HS-5 (cell line): ENCODE measurements at places on chromosomes 4 and X.
A peak's percentile ranks its signal among the peaks of the same experiment; 100 is the strongest.

DNA sequence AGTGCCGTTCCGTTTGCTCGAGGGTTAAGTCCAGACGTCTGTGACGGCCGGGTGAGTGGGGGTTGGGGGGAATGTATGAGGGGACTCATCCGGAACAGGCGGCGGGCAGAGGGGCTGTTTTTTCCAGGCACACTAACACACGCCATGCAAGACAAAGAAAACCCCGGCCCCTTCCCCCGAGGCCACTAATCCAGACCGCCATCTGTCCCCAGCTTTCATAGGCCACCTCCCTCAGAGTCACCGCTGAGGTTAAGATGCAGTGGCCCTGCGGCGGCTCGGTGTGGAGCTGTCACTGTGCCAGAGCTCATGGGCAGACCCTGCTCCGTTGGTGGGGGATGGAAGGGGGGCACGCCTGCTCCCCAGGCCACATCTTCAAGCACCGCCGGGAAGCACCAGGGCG lies 34.1 kb downstream of the SORCS2 start:
- DNase-seq = no peak

DNA sequence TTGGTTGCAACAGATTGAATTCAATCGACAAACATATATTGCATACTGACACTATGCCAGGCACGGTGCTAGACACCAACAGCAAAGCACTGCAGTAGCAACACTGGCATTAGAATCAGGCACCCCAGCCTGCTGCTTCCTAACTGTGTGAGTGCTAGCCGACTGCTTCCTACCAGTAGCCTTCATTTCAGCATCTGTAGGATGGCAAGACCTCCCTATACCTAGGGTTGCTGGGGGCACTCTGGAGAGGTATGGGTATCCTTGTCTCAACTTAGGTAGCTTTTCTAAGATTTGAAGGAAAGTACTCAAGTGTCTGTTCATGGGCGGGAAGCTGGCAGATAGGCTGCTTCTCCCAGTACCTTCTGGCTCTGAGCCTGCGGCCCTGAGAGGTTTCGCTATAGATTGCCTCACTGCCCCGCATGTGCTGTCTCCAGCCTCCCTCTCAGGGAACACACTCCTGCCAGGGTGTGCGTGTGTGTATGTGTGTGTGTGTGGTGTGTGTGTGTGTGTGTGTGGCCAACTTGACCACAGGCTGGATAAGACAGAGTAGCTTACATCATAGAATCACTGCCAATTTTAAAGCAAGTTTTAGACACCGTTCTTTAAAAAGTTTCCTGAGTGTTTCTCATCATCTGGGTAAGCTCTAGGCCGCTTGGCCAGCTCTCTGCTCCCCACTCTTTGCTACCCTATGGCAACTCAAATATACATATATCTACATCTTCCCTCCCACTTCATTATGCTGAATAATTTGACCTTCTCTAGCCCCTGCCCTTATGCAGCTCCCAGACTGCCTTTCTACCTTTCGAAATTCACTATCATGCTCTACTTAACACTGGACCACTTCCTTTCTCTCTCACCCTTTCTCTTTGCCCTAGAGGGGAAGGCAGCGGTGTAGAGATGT lies 97.0 kb upstream of the PJA1 start:
- no peak for DNase-seq

- no peak for DNase-seq
Measured at GRCh38 chr4:118682928-118683327, 2.3 kb upstream of the METTL14 start.

- DNase-seq = no peak
Measured at GRCh38 chrX:101419489-101419888, 11.5 kb downstream of the HNRNPH2 start.

GRCh38 chr4:42638993-42639392 lies 17.9 kb downstream of the ATP8A1 start:
- no peak for DNase-seq

DNA sequence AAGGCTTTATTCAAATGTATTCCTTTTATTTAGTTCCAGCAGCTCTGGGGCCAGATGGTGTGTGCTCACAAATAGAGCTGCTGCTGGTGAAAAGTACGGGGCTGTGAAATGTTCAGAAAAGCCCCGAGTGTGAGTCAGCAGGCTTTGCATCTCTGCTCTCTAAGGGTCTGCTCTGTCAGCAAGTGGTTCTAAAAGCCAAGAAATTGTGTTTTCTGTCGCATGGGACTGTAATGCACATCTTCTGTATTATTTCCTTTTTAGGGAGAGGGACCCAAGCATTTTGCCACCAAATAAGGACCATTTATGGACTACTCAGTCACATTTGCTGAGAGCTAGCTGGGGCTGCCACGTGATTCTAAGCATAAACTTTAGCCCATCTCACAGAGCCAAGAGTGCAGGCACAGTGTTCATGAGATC lies 82.9 kb upstream of the NHS start:
- no peak for DNase-seq

DNA sequence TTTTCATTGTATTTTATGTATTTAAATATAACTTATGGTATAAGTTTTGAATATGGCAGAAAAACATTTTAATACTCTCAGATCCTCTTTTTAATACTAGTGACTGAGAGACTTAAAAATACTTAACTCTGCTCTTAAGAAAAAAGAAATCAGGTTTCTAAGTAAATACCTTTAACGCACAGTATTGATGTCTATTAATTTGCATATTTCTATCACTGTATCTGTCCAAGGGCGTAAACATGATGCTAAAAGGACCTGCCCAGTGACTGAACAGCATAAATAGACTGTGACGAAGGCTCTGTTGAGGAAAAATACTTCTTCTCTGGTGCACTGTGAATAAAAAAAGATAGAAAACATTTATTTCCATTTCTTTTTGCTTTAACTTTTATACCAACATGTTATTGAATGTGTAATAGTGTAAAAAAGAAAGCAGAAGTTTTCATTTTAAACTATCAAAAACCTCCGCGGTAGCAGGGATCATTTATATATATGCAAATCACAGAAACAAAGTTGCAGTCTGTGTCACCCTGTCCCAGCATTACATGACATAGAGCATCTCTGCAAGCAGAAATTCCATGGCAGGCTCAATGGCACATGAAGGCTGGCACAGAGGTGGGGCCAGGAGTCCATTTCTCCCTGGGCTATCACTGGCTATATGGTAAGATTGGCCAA lies 75.4 kb downstream of the ZAR1 start:
- DNase-seq = no peak

DNA sequence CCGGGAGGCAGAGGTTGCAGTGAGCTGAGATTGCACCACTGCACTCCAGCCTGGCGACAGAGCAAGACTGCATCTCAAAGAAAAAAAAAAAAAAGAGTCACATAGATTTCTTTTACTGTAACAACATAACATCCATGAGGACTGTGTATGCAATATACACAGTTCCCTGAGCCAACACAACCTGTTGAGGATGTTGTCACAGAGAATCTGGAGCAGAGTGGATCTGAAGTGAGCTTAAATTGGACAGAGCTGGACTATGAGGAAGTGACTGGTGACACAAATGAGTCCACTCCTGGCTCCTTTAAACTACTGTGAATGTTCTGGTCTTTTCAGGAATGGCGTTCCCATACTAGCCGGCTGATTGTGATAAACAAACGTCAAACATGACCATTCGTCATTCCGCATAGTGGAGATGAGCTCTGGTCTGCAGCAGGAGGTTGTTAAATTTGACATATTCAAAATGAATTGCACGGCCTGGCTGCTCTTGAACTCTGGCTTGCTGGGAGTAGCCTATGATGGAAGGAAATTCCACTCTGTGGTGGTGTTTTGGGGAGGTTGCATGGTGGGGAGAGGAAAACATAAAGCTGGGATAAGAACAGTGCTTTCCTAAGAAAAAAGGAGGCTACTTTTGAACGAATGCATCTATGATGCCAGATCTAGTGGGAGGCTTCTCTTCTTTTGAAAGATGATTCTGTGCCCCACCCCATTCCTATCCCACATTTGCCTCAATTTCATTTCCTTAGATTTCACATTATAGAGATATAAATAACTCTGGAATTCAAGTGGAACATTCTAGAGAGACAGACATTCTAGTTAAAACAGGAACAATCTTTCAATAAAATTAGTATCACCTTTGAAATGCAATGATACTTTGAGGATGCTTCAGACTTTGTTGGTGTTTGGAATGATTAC lies 149.5 kb downstream of the SHROOM3 start:
- no peak for DNase-seq

DNA sequence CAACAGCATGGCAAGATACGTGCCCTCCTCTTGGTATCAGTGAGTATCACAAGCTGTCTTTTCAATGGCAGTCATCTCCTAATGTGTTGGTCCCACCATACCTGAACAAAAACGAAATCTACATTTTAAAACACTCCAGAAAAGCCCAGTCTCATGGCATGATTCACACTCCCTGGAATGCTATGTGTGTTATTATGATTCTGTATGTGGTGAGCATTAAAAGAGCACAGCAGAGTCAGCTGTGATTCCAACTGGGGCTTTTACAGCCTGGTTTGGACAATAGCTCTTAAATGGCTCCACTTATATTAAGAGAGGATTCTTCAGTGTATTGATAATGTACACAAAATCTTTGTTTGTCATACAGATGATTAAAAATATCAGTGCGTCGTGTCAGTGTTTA lies 274.1 kb upstream of the GK2 start:
- DNase-seq = no peak

GRCh38 chrX:19964017-19964710 lies 26.7 kb downstream of the BCLAF3 start:
- no peak for DNase-seq

GRCh38 chrX:48747415-48748016 lies 14.0 kb upstream of the GLOD5 start:
- DNase-seq = no peak

GRCh38 chrX:18426004-18426320 lies 554 bp downstream of the CDKL5 start:
- DNase-seq = no peak

DNA sequence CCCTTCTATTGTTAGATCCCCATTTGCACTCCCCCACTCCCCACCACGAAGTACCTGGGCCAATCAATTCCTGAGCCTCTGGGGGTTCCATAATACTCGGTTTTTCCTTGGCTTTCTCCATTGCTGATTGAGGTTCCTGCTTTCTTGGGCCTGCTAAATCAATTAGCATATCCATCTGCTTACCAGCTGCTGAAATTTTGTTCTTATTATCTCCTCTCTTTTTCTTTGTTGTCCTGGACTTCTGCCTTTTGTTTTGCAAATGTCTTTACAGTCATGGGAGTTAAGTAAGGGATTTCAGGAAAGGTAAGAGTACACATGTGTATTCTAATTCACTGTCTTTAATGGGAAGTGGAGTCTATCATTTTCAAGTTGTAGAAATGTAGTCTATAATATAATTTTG lies 222.2 kb downstream of the MID1 start:
- no peak for DNase-seq

GRCh38 chr4:24837336-24837735 lies 42.0 kb downstream of the SOD3 start:
- DNase-seq = no peak

DNA sequence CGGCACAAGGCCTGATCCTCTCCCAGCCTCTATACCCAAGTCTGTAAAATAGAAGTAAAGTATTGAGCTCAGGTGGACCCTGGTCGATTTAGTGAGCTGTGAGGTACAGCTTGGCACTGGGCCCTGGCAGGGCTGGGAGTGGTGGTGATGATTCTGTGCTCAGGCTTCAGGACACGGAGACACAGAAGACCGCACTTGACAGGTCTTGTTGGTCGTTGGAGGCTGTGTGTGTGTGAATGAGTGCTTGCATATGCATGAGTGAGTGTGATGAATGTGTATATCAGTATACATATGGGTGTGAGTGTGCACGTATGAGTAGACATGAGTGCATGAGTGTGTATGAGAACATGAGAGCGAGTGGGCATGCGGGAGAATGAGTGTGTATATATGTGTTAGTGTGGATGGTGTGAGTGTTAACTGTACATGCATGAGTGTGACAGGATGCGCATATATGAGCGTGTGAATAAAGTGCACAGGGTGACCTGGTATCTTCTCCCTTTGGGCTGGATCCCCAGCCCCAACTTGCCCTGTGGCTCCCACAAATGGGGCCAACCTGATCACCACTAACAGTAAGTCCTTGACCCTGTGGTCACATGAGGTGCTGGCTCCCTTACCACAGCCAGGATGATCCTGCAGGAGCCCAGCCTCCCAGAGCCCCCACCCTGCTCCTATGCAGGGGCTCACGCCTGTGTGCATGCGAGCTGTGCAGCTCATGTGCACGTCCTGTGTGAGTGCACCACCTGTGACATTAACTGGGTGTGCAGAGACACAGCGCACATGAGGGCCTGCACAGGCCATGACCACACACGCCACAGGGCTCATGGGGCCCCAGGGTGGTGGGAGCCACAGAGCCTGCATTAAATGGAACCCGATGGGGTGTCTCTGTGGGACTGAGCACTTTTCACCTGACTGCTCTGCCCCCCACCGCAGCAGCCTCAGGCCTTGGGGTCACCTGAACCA lies 20.8 kb downstream of the SH3BP2 start:
- DNase-seq = no peak

DNA sequence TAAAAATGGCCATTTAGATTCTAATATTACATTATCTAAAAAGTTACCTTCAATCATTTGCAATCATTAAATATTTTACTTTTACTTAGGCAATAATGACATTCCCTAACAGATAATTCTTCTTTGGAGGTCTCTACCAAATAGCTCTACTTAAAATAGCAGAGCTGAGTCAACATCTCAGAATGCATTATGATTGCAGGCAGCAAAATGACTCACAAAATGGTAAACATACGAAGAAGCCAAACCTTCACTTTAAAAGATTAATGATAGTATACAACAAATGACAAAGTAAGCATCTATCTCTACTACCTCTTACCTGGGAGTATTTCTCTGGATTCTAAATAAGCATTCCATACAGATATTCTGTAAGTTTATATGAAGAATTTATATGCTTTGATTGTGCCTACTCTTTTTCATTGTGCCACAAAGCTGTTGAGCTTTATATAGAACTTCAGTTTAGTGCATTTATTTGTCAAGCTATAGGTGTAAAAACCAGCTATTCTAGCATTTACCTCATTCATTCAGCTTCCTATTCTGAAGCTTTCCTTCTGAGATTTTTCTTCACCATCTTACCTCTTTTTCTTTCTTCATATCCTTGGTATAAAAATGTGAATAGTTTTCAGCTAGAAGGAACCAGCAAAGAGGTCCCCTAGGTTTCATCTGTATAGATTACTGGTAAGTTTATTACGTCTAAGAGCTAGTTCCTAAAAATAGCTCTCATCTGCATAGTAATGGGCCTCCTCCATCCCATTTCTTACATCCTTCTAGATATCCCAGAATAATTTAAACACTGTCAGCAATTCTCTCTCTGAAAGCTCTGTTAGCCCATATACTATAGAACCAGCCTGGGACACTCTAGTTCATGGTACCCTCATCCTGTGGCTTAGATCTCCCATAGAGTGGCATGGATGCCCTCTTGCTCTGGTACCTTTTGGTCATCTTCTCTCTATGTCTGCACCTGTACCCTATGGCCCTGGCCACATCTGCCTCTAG lies 17.2 kb upstream of the SPCS3 start:
- DNase-seq = peak; percentile 57

- no peak for DNase-seq
Measured at GRCh38 chr4:24703298-24703697, 92.1 kb upstream of the SOD3 start.

- DNase-seq = no peak
Measured at GRCh38 chr4:2591189-2591588, 54.7 kb downstream of the FAM193A start.

DNA sequence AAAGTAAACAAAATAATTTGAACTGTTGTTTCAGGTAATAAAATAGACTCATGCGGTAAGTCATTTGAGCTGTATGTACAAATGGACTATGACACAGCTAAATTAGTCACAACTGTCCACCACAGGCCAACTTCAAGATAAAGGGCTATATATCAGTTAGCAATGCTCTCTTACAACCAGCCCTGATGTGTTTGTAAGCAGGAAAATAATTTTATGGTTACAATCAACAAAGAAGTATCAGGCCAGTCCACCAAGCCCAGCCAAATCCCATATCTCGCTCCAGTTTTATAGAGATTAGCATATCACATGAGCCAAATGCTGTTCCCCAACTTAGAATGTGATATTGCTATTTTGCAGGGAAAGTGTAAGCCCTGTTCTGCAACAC lies 511 bp upstream of the DUSP21 start:
- DNase-seq = no peak
